ENCODE measurements at places on chromosomes 2 and 18. TPM values are rescaled to one million over a fixed set of nuclear protein-coding genes. Genes with fewer than 3 reads are reported as not detected.
A peak's percentile ranks its signal among the peaks of the same experiment; 100 is the strongest.

- DNase-seq, result no peak
These were observed 74.2 kb upstream of the TMEM200C start for GRCh38 chr18:5969355-5969988.

GRCh38 chr2:215796140-215796855 lies 217.1 kb downstream of the MREG start:
- no peak for DNase-seq

GRCh38 chr2:152823905-152824304 lies 105.5 kb downstream of the ARL6IP6 start:
- DNase-seq, result no peak

DNA sequence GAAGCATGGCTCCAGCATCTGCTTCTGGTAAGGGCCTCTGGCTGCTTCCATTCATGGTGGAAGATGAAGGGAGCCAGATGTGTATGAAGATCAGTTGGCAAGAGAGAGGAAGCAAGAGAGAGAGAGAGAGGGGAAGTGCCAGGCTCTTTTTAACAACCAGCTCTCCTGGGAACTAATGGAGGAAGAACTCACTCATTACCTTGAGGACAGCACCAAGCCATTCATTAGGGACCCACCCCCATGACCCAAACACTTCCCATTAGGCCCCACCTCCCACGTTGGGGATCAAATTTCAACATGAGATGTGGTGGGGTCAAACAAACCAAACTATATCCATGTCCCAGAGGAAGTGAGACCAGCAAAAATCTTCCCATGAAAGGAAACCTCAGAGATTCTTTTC lies 124.8 kb upstream of the SIX2 start:
- DNase-seq, result peak; percentile 34

GRCh38 chr18:8469544-8470130 lies 139.6 kb upstream of the RAB12 start:
- DNase-seq, result no peak

GRCh38 chr2:232697807-232698110 lies 628 bp downstream of the GIGYF2 start:
- no peak for DNase-seq

- DNase-seq, result peak; percentile 61
These were observed 204.6 kb upstream of the TNP1 start for GRCh38 chr2:217064234-217065011.

NCKAP1 gene
- total RNA-seq, result 179 TPM

VPS54 gene
- total RNA-seq, result 17.0 TPM

All from GM23338 (cell line).